Uterus (tissue), 4 donors: ENCODE measurements at places on chromosomes 4 and X.
A peak's percentile ranks its signal among the peaks of the same experiment; 100 is the strongest.

- DNase-seq: no peak
These were observed 32.2 kb downstream of the DHRSX start for GRCh38 chrX:2468261-2469195.

GRCh38 chr4:139554893-139555704 lies 920 bp downstream of the SETD7 start:
- DNase-seq: peak; percentile 94

- DNase-seq: no peak
These were observed 139.7 kb upstream of the WDFY3 start for GRCh38 chr4:85106166-85106565.

DNA sequence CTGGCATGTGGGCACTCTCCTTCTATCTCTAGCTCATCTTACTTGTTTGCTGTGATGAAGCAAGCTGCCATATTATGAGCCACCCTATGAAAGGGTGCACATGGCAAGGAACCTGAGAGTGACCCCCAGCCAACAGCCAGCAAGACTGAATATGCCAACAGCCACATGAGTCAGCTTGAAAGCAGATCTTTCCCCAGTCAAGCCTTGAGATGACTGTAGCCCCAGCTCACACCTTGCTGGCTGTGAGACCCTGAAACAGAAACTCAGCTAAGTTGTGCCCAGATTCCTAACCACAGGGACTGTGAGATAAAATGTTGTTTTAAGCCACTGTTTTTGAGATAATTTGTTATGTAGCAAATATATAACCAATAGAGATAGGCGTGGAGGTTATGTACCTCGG lies 36.2 kb downstream of the KDM5C start:
- no peak for DNase-seq

DNA sequence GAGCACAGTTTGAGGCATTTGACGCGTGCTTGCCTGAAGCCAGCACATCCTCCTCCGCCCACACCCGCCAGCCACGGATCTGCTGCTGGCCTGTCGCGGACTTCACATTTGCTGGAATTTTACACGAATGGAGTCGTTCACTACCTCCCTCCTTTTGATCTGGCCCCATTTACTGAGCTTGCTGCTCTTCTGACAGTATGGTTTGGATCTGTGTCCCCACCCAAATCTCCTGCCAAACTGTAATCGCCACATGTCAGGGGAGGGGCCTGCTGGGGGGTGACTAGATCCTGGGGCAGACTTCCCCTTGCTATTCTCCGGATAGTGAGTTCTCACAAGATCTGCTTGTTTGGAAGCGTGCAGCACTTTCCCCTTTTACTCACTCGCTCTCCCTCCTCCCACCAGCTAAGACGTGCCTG lies 19.9 kb upstream of the CPLX1 start:
- DNase-seq: no peak

- no peak for DNase-seq
These were observed 140.5 kb downstream of the CHRNA9 start for GRCh38 chr4:40475609-40476008.

- DNase-seq: no peak
These were observed 44.3 kb downstream of the IL21 start for GRCh38 chr4:122576261-122577188.

DNA sequence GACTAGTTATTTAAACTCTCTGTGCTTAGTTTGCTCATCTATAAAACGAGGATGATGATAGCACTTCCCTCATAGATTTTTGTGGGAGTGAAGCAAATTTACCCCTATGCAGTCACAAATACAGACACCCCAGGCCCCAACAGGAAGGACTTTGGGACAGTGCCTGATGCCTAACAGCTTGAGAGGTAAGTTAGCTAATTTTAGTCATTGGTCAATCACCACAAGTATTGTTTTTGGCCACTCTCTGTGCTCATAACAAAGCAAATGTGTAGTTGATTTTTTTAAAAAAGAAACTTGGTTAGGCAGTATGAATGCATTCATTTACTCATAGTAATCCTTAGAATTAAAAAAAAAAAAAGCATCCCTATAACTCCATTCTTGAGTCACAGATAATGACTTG lies 1590.7 kb upstream of the TENM3 start:
- no peak for DNase-seq

- DNase-seq: no peak
These were observed 1.2 kb downstream of the SLC39A8 start for GRCh38 chr4:102343964-102344519.

DNA sequence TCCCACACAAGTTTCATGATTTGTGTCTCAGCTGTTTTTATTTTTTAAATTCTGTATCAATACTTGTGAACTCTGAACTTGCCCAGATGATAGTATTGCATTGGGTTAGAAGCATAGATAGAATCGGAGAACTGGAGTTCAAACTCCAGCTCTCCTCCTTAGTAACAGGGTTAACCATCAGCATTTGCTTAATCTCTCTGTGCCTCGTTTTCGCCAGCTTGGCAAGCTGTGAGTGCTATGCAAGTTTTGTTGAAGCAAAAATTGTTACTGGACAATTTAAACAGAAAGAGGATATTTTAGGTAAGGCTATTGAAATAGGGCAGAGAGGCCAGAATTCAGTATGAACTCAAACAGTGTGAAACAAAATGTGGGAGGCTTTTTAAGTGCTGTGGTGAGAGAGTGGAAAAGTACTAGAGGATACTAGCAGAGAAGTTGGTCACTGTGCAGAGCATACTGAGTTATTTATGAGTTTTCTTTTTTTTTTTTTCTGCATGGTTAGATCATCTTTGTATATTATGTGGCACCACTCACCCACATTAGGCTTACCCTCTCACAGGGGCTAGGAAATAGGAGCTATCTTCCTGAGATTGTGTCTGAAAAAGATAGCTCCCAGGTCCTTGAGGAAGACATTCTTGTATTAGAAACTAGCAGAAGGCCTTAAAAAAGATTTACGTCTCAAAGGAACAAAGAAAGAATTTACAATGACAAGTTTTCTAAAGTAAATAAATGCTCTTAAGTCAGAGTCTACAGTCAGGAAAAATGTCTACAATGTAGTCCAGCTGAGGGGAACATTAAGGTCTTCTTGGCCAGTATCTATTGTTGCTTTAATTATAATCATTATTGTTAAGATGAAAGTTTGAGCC lies 1126.6 kb downstream of the FAT4 start:
- no peak for DNase-seq

DNA sequence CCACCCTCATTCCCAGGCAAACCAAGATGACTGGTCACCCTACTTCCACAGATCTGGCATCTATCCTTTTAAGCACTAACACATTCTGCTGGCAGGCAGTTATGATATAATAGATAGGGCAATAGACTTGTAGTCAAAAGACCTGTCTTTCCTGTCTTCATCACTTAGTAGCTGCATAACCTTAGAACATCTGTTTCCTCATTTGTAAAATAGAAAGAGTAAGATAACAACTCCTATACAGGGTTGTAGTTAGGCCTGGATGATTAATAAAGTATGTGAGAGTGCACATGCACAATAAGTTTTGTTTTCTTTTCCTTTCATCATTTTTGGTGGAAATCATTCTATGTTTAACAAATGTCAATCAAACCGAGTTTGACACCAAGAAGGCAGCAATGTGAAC lies 72.1 kb downstream of the GPR82 start:
- DNase-seq: no peak

DNA sequence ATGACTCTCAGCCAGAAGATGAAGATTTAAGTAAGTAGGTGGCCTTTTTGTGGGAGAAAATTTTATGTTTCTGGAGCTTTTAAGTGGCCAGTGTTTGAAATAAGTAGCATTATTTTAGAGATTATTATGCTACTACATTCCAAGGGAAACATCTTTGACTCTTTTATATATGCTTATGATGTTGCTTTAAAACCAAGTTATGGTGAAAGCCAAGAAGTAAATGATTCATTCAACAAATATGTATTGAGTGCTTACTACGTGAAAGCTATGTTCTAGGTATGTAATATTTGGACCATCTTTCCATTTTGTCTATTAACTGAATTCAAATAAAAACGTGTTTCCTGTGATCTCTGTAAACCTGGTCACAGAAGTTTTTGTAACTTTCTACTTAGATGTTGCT lies 58.3 kb downstream of the ZFX start:
- DNase-seq: no peak

DNA sequence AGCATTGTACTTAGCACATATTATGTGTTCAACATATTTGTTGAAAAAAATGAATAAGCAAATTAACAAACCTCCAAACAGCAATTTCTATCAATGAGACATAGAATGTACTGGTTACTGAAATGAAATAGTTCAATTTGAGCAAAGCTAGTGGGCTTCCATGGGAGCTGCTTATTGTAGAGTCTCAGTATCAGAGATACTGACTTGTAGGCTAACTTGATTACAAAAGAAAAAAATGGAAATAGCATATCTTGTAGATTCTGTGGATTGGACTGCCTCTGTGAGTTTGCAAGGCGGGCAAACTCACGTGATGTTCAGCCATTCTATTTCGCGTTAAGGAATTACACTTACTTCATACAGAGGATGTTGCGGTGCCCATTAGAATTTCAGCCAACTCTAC lies 222.1 kb upstream of the JADE1 start:
- no peak for DNase-seq

DNA sequence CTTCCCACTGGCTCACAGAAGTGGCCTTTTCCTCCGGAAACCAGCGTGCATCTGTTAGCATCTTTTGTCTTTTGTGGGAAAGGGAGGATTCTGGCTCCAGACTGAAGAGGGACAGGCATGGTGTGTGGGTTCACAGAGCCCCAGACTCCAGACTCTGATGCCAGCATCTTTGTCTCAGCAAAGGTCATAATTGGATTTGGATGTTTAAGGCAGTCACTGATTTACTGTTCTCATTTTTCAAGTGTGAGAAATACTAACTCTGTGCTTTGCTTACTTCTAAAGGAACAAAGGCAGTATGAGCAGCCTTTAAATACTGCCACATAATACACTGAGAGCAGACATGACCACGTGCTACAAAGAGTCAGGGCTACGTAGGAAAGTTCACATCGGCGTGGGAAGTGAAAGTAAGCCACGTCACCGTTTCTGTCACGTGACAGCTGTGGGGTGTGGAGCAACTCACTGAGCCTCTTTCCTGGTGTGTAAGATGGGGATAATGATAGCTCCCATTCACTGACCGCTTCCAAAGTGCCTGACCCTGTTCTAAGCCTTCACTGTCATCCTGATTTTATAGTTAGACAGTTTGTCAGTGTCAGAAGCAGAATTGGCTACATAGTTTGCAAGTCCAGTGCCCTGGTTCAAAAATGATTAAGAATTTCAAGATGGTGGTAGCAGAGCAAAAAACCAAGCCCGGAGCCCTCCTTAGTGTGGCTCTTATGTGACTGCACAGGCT lies 24.8 kb upstream of the TMSB4X start:
- DNase-seq: peak; percentile 85

DNA sequence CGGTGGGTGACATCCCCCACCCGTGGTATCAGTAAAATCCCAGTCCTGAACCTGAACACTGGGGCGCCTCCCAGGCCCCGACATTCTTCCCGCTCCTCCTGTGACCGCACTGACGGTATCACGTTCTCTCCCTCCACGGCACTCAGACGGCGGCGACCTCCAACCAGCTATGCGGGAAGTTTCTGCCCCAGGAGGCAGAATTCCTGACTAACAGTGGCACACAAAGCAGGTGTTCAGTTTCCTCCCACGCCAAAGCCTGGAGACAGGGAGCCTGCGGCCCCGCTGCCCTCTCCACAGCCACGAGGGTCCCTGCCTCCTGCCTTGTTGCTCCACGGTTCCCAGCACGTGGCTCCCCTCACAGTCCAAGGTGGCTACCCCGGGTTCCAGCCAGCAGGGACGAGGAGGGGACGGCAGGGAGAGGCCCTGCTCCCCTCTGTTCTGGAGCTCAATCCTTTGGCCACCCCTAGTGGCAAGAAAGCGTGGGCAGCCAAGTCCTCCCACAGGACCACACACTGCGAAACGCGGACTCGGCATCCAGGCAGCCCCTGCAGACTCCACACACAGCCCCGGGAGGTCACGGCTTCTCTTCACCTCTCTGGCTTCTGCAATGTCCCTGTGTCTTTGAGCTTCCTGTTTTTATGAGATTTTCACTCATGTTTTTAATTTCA lies 15.2 kb downstream of the CTBP1 start:
- DNase-seq: peak; percentile 77

- DNase-seq: no peak
These were observed 72.0 kb upstream of the AP1S2 start for GRCh38 chrX:15926622-15927021.

DNA sequence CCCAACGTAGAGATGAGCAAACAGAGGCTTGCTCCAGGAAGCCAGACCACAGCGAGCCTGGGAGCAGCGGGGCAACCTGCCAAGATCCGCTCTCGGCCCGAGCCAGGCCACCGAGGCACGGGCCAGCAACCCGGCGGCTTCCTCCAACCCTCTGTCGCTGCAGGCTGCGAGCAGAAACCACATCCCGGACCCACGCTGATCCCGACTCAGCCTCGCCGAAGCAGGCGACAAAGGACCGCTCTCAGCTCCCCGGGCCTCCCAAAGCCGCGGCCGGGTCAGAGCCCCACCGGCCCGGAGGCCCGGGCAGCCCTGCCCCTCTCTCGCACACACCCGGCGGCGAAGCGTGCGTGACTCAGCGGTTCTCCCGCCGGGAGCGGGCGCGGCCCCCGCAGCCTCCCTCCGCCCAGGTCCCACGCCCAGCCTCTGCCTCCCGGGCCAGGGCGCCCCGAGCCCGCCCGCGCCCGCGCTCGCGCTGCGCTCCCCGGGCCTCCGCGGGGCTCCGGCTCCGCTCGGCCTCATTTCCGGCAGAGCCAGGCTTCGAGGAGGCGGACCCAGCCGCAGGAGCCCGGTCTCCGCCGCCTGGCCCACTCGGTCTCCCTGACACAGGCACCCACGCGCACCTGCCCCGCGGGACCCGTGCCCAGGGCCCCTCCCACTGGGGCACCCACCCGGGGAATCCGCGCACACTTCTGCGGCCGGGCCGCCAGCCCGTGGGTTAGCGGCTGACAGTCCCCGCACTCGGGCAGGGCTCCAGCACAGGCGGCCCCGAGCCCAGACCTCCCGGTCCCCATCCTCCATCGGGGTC lies 1.7 kb downstream of the PPP2R2C start:
- peak; percentile 64 for DNase-seq

DNA sequence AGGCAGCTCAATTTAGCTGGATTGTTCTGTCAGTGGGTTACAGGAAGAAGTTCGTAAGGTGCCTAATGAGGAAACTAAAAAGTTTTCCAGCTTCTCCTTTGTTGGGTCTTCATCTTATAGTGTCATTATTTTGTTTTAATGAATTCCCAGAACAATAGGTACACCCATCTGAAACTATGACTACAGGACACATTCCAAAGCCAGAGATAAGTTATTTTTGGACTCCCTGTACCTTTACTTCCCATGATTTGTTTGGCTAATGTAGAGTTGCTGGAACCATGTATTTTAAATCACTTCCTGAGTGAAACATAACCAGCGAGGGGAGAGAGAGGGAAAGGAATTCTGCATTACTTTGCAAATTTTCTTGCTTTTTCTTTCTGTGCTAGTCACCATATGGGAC lies 114.0 kb downstream of the CLCN5 start:
- no peak for DNase-seq

DNA sequence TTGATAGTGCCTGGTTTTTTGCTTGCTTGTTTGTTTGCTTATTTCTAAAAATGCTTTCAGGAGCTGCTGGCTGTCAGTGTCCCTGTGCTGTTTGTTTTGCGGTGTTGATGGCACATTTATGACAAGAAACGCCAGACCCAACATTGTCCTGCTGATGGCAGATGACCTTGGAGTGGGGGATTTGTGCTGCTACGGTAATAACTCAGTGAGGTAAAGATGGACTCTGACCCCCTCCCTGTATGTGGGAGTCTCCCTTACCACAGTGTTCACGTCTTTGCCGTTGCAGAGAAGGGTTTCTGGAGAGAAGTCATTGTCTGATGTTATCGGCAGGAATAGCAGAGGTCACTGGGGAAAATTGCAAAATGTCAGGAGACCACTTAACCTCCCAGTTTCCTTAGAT lies at the start of gene ARSH:
Gene ARSH, plus strand, starts transcription at position 52 of the 400 bp plus-strand sequence. Its CDS starts 67 bp downstream, at position 119.
- no peak for DNase-seq

GRCh38 chrX:55127692-55128091 lies 38.9 kb downstream of the PAGE2 start:
- DNase-seq: no peak
